ENCODE measurements at places on chromosomes 13 and 19.

DNA sequence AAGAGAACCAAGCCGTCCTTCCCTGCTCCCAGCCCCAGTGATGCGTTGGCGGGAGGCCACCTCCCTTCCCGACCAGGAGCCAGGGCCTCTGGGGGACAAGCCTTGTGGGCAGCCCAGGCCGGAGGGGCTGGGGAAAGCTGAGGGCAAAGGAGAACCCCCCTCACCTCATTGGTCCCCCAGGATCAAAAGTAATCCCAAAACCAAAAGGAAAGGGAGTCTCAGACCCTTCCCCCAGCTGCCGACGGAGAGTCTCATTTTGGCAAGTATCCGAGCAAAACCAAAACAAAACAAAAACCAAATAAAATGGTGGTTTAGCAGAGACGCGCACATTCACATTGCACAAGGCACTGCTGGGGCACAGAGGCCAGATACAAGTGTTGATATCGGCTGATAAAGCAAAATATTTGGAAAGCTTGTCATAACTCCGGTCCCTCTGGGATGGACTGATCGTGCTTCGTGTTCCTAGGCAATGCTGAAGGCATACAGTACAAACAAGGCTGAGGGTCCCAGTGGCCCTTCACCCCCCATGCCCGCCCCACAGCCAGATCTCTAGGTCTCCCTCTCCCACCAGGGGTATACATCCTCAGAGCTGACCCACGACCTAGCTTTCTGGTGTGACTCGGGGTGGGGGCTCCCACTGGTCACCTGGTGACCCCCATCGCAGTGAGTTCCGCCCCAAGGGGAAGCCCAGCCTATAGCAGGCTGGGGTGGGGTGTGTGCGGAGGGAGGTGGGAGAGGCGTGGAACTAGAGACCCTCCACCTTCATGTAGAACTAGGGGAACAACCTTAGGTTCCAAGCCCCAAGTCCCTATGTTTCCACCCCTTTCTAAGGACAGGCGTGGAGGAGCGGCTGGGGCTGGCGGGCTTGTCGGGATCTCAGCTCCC, 2.1 kb downstream of the CEBPA start:
- DNase-seq = no peak

GRCh38 chr19:29326351-29326750, 113.4 kb upstream of the UQCRFS1 start:
- DNase-seq = no peak

DNA sequence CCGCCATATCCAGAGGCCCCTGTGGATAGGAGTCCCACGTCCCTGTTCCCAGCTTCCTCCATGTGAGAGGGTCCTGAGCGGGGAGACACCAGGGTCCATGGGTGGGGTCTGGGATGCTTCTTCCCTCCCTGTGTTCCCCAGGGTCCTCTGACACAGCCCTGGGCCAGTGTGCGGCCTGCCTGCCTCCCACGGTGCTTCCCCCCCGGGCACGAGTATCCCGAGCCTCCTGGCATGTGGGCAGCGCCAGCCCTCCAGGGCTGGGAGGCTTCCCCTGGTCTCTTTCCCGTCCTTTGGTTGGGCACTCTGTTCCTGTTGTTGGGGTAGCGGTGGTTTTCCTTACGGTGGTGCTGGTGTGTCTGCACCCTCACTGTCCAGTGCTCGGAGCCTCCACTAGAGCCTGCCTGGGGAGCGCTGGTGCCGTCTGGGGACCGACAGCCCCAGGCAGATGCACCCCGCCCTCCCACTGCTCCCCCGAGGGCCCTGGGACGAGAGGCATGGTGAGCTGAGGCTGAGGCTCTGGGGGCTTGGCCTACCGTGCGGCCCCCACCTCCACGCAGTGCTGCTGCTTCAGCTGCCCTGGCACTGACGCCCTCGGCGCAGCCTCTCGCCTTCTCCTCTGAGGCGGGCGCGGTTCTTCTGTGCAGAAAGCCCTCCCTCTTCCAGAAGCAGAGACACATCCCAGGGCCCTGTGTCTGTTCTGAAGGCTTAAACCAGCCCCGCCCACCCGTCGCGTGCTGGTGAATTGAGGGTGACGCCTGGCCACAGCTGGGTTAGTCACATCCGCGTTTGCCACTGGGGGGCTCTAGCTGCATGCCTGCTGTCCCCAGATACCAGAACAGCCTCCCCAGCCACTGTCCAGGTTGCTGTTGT, 27.9 kb downstream of the PLEKHJ1 start:
- no peak for DNase-seq

DNA sequence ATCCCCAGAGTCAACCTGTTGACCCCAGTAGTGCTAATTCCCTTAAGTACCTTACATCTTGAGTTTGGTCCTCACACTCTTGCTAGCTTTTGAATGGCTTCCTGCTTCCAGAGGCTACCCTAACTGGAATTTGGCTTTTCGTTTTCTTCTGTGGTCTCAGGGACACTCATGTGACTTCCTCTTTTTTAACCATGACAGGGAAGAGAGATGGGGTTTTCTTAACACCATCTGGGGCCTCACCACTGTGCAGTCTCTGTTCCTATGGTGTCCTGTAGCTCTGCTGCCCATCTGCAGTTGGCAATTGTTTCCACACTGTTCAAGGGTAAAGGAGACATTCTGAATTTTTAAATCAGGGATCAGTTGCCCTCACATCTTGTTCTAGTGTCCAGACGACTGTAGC, 66.7 kb downstream of the SLC10A2 start:
- DNase-seq = no peak

DNA sequence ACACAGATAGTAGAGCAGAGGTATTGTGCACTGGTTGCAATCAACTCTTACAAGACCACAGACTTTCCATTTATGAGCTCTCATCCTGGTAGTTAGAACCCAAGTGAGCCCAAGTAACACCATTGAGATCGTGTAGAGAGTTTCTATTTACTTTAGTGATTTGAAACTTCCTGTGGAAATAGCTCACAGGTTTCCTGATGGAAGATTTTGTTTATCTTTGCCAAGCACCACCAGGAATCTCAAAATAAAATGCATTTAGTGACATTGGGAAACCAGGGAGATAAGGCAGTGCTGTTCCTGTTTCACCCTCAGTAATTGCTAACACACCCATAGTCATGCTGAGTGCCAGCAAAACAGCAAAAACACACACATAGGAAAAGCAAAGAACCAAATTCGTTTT, 102.5 kb downstream of the FLT1 start:
- no peak for DNase-seq

GRCh38 chr19:8147582-8147978, 1.8 kb downstream of the FBN3 start:
- no peak for DNase-seq

GRCh38 chr19:28066161-28066560, 1146.8 kb downstream of the UQCRFS1 start:
- no peak for DNase-seq

- no peak for DNase-seq
These were observed 9.1 kb downstream of the TM6SF2 start for GRCh38 chr19:19263886-19264487.

DNA sequence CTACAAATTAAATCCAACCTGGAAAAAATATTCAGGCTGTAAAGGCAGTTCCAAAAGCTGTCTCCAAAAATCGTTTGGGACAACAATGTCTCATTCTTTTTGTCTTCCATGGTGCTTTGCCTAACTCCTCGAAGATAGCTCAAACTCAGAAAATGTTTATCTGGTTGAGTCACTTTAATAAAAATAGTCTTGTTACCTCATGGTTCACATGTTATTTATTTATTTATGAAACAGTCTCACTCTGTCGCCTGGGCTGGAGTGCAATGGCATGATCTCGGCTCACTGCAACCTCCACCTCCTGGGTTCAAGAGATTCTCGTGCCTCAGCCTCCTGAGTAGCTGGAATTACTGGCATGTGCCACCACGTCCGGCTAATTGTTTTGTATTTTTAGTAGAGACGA, 4.9 kb upstream of the BRD4 start:
- DNase-seq = no peak
